ENCODE measurements at places on chromosomes 4 and X.

GRCh38 chrX:150967786-150968185 is 15.3 kb upstream of the HMGB3 start:
- no peak for DNase-seq

DNA sequence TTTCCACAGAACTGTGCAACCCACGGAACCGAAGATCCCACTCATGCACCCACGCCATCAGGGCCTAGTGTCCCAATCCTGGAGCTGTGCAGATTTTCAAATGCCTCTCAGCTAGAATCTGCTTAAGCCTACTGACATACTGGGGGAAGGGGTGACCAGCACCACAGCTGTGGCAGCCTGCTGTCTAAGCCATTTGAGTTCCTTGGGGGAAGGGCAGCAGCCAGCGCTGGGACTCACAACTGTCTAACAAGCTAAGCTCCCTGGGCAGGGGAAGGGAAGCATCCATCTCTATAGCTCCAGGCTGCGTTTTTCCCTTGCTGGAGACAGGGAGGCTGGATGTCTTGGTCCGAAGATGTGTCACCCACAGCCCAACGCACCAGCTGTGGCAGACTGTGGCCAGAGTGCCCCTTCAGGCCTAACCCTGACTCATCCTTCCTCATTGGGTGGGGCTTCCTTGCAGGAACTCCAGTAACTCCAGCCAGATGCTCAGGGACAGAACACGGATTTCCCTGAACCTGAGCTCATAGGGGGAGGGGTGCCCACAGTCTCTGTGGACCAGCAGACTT is 194.8 kb downstream of the CHRDL1 start:
- no peak for DNase-seq

DNA sequence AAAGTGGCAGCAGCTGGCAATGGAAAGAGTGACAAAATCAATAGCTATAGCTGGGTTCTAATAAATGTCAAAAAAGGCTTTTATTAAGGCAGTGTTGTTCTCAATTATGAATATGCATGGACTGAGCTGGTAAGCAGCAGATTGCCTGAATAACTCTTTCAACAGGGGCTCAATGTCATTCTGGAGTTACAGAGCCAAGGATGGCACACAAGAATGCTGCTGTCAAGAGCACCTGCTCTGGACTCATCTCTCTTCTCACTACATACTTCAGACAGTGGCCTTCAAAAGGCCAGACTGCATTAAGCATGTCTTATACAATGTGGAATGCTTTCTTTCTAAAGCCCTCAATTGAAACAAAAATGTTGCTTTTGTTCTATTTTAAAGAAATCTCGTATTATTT is 351.4 kb downstream of the KLHL13 start:
- DNase-seq, result no peak

- no peak for DNase-seq
Measured at GRCh38 chrX:26954029-26954428, 509.1 kb downstream of the PPP4R3C start.

- DNase-seq, result no peak
Measured at GRCh38 chr4:89364541-89364940, 56.9 kb upstream of the GPRIN3 start.

DNA sequence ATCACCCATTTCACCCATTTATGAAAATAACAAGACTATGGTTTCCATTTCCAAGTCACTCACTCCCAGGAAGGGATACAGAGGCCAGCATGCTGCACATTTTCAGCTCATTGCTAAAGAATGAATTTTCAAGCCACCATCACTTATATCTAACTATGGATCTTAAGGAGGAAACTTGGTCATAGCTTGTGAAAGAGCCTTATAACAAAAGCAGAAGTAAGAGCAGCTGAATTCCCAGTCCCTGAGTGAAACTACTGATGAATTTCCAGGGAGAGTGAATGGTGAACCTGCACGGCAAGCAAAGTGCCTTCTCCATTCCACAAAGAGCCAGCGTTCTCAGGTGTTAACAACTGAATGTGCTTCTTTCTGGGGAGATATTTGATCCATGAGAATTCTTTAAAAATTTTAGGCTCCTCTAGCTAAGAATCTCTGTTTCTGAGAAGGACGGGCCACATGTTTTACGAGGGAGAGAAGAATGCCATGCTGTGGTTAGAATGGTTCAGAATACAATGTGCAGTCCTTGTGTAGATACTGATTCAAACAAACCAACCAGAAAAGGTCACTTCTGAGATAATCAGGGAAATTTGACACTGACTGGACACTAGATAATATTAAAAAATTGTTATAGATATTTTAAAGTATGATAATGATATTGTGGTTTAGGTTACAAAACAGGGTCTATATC is 24.0 kb downstream of the BTC start:
- no peak for DNase-seq

- DNase-seq, result no peak
Measured at GRCh38 chr4:47650584-47651130, 165.6 kb downstream of the ATP10D start.

- DNase-seq, result no peak
Measured at GRCh38 chr4:184740980-184741391, 7.1 kb upstream of the CENPU start.

DNA sequence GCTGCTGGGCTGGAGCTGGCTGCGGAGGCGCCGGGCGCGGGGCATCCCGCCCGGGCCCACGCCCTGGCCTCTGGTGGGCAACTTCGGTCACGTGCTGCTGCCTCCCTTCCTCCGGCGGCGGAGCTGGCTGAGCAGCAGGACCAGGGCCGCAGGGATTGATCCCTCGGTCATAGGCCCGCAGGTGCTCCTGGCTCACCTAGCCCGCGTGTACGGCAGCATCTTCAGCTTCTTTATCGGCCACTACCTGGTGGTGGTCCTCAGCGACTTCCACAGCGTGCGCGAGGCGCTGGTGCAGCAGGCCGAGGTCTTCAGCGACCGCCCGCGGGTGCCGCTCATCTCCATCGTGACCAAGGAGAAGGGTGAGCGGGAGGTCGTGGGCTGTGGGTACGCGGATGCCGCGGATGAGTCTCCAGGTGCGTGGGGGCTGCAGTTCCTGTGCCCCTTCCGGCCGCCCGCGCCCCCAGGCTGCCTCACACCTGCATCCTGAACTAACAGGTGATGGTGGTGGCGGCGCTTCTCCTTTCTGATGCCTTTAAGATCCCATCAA is 499 bp downstream of the CYP2U1 start:
- DNase-seq, result no peak

- no peak for DNase-seq
Measured at GRCh38 chrX:44157858-44158257, 184.7 kb upstream of the NDP start.

All from femur (tissue), 1 donor.